T-helper 17 cell (primary cell): ENCODE measurements at places on chromosomes 2 and 18. TPM values are rescaled to one million over a fixed set of nuclear protein-coding genes. Genes with fewer than 3 reads are reported as not detected.

The KLHL14 gene
- 0.77 TPM for total RNA-seq

DNA sequence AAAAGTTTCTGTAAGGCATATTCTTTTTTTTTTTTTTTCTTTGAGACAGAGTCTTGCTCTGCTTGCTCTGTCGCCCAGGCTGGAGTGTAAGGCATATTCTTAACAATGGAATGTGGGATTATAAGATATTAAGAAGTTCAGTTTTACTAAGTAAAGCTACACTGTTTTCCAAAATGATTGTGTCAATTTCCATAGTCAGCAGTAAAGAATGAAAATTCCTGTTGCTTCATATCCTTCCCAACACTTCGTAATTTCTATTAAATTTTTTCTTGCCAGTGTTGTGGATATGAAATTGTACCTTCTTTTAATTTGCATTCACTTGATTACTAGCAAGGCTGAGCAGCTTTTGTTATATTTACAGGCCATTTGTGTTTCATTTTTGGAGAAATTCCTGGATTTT lies 24.4 kb upstream of the SLC4A10 start:
- H3K4me1 ChIP-seq: peaks cover 7% of the 10 kb centered on the region
- H3K4me3 ChIP-seq: no peak overlapping the region
- DNase-seq: no peak

DNA sequence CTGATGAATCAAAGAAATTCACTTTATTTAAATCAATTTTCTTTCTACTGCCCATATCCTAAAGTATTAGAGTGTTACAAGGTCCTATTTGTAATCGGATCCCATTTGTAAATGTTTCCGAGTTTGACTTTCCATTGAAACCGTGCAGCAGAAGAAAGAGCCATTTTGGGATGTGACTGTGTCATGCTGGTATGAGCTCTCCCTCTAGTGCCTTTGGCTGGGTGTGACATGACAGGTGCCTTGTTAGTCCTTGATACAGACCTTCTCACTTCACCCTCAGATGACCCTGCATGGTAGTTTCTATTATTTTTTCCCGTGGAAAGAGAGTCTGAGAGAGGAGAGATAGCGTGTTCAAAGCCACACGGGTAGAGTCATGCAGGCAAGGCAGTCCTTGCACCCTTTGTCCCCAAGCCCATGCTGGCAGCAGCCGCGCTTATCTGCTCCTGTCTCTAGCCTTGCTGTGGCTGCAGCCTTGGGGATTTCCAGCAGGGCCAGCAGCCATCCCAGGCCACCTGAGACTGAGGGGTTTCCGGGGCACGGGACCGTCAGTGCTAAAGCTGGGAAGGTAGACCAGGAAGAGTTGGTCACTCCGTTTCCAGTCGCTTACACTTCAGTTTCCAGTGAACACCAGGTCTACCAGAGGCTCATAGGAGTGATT lies 21.4 kb downstream of the CHMP1B start:
- DNase-seq: no peak
- no peak overlapping the region for H3K27ac ChIP-seq
- H3K4me1 ChIP-seq: peaks cover 2% of the 10 kb centered on the region
- H3K36me3 ChIP-seq: no peaks in the 10 kb centered on the region

DNA sequence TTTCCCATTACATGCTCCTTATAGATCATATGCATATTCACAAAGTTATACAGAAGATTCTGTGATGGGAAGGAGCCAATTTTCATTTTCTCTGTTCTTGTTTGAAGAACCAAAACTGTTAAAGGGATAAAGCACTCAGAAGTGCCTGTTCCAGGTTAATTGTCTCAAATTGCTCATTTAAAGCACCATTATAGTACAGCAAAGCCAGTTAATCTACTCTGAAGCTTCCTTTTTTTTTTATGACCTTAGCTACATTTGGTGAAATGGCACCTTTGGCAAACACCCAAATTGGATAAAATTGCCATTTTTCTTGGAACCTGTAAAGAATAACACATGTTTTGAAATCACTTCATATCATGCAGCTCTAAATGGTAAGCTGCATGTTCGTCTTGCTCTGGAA lies 1092.3 kb downstream of the BCL11A start:
- H3K4me1 ChIP-seq: no peaks in the 10 kb centered on the region
- no peaks in the 10 kb centered on the region for H3K27me3 ChIP-seq

- no peak overlapping the region for H3K4me3 ChIP-seq
- peaks cover 7% of the 10 kb centered on the region for H3K4me1 ChIP-seq
- DNase-seq: no peak
- H3K27ac ChIP-seq: no peak overlapping the region
Measured at GRCh38 chr2:158993030-158993429, 24.6 kb downstream of the TANC1 start.

The BCL2L11 gene
- total RNA-seq: 47.2 TPM
